ENCODE measurements at places on chromosomes 5 and 9.
A peak's percentile ranks its signal among the peaks of the same experiment; 100 is the strongest.

- DNase-seq: no peak
These were observed 7.4 kb upstream of the FBXO10 start for GRCh38 chr9:37583522-37584121.

DNA sequence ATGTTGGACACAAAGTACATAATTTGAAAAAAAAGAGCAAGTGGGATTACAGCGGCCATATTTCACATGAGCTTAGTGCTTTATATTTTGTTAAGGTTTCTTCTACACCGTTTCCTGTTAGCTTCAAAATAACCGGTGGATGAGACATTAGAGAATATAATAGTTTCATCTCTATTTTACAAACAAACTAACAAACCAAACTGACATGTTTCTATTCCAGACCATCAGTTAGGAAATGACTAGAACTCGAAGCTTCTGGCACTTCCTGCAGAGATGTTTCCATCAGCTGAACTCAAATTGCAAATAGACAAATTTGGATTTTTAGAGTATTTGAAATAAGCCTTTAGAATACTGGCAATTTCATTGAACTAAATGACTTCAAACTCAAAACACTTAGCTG is 86.5 kb downstream of the MTRR start:
- no peak for DNase-seq

DNA sequence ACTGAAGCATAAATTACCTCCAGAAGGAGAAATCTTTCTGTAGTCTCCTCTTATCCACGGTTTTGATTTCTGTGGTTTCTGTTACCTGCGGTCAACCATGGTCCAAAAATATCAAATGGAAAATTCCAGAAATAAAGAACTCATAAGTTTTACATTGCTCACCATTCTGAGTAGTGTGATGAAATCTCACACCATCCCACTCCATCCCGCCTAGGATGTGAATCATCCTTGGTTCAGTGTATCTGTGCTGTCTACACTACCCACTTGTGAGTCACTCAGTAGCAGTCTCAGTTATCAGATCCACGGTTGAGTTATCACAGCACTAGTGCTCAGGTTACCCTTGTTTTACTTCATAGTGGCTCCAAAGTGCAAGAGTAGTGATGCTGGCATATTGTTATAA is 371.2 kb downstream of the NFIB start:
- no peak for DNase-seq

DNA sequence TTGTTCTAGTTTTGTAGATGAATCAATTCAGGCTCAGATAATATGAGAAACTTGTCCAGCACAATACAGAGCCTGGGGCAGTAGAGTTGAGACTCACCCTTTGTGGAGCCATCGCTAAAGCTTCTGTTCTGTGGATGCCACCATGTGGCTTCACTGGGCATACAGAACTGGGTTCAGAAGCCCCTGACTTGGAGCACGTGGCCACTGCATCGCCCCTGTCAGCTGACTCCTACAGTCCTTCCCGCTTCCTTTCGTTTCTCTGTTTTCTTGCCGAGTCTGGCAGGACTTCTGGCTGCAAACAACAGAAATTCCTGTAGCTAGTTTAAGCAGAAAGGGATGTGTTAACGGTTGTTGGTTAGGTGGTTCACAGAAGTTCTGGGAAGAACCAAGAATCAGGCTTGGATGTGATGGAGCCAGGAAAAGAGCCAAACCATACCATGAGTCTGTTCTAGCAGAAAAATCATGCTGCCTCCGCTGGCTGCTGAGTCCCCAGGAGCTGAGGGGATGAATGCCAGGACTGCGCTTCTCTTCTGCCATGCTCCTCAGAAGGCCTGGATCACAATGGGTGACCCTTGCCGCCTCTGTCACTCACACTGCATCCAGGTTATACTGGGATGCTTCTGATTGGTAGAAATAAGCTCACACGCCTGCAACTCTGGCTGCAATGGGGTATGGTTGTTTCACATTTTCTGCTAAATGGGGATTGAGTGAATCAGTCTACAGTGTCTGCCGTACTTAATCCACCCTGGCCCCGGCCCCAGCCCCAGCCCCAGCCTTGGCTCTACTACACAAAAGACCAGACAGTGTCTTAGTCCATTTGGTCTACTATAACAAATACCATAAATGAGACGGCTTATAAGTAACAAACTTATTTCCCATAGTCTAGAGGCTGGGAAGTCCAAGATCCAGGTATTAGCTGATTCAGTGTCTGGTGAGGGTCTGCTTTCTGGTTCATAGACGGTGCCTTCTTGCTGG is 262.5 kb downstream of the GOLPH3 start:
- DNase-seq: no peak

DNA sequence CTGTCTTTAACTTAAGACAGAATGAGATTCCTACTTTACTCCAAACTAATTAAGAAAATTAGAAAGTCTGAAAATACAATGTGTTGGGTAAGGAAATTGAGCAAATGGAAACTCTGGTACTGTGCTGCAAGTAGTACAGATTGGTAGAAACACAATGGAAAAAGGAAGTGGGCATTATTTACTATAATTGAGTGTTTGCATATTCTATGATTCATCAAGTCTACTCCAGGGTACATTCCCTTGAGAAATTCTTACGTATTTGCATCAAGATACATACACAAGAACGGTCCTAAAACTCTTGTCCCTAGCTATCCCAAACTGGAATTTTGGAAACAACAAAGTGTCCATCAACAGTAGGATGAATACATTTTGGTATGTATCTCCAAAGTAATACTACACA is 123.5 kb upstream of the TARS1 start:
- DNase-seq: no peak

GRCh38 chr5:74667396-74667795 is 17.6 kb upstream of the HEXB start:
- DNase-seq: no peak

DNA sequence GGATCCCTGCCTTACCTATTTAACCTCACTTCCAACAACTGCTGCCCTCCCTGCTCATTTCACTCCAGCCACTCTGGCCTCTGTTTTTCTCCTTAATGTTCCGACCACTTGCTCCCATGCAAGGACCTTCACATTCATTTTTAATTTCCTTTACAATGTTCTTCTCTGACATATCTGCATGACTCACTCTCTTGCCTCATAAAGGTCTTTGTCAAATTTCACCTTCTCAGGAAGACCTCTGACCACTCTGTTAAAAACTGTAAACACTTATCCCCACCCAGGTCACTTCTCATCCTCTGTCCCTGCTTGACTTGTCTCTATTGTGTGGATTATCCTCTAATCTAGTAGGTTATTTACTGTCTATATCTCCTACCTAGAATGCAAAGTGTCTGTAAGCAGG is 751.2 kb downstream of the BRINP1 start:
- DNase-seq: no peak

DNA sequence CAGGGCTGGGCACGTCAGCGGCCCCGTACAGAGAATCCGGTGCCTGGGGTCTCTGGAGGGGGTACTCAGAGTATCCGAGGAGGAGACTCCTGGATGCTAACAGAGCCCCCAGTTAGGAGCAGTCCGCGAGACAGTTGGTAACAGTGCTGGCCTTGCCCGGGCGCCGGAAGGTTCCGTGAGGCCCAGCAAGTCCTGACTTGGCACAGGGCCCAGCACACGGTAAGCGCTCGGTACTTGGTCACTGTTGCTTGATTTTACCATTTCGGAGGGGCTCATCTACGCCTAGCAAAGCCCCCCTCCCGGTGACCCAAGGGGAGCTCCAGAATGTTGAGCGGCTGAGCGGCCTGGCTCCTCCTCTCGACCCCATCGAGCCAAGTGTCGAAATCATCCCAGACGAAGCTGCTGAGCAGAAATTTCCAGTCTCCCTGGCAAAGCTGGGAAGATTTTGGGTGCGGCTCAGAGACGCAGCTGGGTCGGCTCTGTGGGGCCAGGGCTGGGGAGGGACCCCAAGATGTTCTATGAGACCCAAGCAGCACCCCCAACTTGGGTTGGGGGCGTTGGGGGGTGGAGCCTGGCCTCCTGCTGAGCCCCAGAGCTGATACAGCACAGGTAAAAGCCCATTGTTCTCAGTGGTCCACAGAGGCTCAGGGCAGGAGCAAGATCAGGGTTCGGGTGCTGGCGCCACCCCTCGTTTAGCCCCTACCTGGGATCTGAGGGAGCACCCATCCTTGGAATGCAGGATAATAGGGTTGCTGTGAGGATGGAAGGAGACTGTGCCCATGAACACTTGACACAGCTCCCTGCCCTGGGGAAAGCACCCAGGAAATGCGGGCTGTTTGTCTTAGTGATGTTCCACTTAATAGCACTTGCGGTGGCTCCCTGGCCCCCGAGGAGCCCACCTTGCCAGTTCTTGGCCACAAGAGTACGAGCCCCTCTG is 137.2 kb downstream of the C9orf50 start:
- DNase-seq: peak; percentile 28

- DNase-seq: peak; percentile 2
These were observed 2.1 kb upstream of the TLX3 start for GRCh38 chr5:171306781-171307591.

DNA sequence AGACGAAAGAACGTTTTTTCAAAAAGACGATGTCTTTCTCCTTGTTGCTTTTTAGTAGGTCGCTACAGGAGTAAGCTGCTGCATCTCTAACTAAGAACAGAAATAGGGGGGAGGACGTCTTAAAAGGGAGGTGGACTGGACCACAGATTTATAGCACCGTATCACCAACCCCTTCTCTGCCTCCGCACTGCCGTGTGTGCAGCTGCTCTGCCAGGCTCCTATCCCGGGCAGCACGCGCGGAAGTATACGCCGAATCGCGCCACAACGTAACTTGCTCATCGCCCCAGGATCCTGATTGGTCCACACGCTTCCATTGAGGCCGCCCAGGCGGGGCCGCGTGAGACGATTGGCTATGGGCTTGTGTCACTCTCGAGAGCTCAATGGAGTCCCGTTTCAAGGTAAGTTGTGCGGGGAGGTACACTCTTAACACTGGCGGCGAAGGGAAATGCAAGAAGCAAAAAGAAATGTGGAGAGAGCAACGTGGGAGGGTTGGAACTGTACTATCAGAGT is at the start of gene ELAVL2:
TSS of gene ELAVL2 (minus strand) at position 121 of the 510 bp plus-strand sequence. CDS start 64,006 bp downstream, outside the sequence.
- no peak for DNase-seq

DNA sequence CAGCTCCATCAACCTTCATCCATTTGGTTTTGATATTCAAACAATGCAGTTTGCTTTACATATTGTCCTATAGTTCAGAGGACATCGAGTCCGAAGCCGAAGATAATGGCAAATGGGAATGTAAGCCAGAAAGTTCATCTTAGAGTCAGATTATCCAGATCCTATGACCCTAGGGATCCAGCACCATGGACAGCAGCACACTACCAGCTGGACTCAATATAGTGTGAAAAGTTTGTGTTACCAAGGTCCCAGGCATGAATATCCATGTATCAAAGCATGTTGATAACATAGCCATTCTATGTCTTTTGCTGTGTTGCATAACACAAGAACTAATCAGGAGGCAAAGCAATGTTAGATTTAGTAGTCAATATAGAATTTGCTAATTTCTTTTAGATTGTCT is 46.3 kb downstream of the FSTL4 start:
- no peak for DNase-seq

DNA sequence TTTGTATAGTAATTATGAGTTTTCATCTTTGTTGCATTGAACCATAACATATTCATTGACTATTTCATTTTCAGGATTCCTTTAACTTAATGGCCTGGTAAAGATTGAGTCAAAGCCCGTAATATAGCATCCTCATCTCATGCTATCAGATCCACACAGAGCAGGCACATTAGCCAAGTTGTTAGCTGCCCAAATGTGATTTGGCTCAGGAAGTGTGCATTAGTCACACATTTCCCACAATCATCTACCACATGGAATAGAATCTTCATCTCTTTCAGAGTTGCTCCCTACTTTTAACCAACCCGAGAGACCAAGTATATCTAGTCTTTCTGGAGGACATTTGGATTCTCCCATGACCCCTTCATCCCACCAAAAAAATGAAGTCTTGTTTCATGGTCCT is 481.0 kb upstream of the PTGER4 start:
- no peak for DNase-seq

All from NCI-H1105 treated with DMSO at 0.1 percent for 48 hours (cell line).